Cortex of kidney (tissue), 1 donor: ENCODE measurements at places on chromosomes 13 and 19.

DNA sequence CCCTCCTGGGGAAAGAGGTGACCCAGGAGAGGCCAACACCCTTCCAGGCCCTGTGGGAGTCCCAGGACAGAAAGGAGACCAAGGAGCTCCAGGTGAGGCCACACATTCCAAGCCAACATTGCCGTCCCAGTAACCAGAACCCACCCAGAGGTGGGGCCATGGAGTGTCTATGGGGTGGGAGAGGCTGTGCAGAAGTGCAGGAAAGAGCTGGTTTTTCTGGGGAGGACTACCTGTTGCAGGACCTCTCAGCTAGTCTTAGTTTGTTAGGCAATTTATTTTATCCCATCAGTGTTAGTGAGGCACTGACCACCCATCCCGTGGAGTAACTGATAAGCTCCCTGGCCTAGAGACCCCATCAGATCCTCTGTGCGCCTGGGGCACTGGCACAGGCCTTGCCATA lies 66.1 kb downstream of the RAB20 start:
- DNase-seq: no peak

- no peak for DNase-seq
These were observed 84.0 kb downstream of the LACC1 start for GRCh38 chr13:43963726-43964125.

DNA sequence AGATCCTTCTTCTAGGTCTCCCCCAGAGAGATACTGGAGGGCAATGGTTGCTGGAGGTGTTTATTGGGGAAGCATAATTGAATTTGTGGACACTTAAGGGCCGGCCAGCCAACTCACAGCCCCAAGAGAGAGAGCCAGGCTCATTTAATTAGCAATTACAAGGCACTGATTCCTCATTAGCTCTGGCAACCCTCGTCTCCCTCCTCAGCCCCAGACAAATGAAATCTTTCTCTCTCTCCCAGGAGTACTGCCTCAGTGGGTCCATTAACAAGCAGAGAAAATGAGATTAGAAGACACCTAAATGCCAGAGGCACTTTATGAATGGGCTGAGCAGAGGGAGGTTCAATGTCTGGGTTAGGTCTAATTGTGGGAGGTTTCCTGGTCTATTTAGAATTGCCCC lies 19.0 kb upstream of the FEM1A start:
- DNase-seq: no peak

DNA sequence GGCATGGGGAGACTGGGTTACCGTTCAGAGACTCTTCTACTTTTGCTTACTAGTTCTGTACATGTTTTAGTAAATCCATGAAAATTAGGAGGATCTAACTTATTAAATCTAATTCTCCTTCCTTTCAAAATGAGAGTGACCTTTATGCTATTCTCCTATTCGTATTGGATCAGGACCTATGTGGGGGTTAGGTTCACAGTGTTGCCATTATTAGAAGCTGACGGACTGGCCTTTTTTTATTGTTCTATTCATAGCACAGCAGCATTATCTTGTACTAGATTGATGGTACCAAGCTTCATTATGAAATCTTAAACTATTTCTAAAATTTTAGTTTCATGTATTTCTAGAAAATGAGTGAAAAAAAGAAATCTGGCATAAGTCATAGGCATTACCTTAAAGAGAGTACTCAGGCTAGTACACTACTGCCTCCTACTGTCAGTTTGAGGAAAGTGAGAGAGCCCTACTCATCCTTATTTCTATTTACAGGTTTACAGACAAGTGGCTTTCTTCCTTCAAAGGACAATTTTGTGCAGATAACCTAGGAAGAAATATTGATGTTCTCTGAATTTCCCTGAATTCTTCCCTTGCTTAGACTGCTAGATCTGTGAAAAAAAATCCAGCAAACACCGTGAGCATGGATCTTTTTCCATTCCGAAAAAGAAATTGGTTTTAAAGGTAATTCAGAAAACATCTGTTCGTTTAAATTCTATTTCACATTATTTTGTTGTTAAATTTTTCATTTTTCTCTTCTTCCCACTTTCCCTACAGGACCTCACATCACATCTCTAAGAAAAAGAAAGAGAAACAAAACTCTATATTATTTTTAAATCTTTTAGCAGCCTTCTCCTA lies 485.5 kb downstream of the DIAPH3 start:
- DNase-seq: no peak

- no peak for DNase-seq
These were observed 19.7 kb upstream of the PLPP2 start for GRCh38 chr19:310781-311496.

DNA sequence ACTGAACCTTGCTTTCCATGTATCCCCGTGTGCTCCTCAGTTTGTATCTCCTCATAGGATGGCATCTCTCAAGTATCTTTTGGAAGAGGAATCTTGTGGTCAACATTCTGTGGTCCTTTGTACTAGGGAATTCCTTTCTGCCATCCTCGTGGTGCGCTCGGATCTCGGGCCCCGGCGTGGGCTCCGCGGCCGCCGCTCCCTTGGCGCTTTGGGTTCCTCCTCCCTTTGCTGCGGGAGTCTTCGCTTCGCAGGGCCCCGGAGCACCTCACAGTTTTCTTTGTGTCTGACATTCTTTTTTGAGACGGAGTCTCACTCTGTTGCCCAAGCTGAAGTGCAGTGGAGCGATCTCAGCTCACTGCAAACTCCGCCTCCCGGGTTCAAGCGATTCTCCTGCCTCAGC lies 264.7 kb downstream of the IRS2 start:
- no peak for DNase-seq

GRCh38 chr13:47835470-47836228 lies 165.4 kb downstream of the SUCLA2 start:
- no peak for DNase-seq

- no peak for DNase-seq
These were observed 54.3 kb downstream of the MICU2 start for GRCh38 chr13:21549633-21550032.

DNA sequence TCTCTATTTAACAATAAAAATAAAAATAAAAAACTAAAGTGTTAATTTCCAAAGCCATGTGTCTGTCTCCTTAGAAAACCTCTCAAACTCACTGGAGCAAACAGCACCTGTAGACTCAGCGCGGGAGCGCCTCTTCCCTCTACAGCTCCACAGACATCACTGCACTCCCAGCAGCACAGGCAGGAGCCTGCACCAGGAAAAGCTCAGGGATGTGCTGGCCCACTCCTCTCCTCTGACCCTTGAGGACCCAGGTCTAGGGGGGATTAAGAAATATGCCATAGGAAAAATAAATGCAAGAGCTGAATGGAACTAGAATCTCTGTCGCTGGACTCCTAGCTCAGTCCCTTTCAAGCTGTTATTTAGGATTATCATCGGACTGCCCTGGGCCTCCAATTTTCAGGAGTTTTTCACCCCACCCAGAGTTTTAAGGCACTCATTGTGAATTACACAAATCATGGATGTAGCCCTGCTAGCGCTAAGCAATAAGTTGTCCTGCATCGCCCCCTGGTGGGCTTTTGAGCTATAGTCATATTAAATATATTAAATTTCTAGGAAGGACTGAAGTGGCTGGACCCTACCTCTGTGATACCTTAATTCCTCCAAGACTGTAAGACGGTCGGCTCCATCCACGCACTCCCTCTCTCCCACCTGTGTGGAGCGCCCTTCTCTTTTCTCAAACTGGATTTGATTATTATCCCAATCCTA lies 333.9 kb downstream of the UQCRFS1 start:
- no peak for DNase-seq

DNA sequence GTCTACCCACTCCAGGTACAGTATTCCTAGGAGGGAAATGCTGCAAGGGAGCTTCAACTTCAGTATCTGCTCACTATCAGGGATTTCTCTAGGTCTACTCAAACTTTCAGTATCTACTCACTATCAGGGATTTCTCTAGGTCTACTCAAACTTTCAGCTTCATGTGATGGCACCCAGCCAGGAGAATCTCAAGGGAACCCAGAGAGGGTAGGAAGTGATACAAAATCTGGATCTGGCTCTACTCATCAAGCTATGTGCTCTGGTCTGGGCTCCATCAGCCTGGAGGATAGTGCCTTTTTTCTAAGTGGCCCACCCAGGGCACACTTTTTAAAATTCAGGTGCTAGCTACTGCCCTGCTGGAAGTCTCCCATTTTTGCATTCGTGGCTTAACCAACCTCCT lies 52.3 kb upstream of the FNDC3A start:
- DNase-seq: no peak

DNA sequence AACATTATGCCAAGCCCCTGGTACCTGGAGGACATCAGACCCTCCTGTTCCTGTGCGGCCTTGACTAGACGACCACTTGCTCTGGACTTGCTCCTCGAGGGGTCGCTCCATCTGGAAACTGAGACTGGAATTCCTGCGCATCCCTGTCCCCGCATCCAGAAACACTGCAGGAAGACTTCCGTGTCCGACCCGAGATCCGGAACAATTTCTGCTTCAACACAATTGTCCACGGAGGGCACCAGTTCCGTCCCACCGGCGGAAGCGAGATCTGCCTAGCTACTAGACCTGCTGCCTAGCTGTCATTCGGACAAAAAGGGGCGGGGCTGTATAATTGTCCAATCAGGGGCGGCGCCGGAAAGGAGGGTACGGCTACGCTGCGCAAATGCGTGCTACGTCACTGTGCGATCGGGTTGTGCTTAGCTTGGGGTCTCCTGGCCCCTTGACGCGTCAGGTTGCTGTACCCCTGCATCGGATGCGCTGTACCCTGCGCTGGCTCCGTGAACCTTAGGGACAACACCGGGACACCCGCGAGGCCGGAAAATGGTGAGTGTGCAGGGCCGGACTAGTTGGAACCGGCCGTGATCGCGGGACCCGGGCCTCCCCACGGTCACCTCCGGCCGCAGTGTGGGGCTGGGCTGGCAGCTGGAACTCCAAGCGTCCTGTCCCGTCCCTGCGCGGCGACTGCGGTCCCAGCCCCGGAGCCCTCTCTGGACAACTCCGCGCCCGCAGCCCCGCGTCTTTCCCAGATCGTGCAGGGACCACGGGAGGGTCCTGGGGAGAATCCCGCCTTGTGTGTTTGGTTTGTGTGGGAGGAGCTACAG lies at the start of the genes ZNF490 and ZNF791:
Gene ZNF490, minus strand, starts transcription at position 274 of the 821 bp plus-strand sequence. Its CDS starts 133 bp downstream, at position 141.
Gene ZNF791, plus strand, starts transcription at position 381 of the 821 bp plus-strand sequence. Its CDS starts 160 bp downstream, at position 541.
- peak; percentile 69 for DNase-seq

DNA sequence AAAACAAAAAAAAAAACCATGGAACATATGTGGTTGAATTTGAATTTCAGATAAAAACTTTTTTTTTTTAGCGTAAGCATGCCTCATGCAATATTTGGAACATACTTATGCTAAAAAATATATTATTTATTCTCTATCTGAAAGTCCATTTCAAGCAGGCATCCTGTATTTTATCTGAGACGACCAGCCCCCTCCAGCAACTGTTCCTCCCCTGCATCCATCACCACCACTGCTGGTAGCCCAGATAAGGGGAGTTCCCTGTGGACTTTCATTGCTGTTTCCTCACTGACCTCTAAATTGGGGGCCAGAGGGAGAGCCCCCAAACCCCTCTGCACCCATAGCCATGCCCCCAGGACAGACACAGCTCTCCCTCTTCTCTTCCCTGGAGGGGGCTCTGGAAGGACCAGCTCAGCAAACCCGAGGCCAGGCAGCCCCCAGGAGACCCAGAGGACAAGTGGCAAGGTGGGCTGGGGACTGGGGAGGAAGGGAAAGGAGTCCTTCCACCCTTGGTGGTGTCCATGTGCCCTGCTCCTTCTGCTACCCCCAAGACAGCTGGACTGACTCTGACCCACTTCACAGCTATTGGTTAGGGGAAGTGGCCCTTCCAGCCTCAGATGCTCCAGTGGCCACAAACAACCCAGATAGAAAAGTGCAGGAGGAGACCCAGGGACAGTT lies 6.6 kb upstream of the SIGLEC12 start:
- no peak for DNase-seq

DNA sequence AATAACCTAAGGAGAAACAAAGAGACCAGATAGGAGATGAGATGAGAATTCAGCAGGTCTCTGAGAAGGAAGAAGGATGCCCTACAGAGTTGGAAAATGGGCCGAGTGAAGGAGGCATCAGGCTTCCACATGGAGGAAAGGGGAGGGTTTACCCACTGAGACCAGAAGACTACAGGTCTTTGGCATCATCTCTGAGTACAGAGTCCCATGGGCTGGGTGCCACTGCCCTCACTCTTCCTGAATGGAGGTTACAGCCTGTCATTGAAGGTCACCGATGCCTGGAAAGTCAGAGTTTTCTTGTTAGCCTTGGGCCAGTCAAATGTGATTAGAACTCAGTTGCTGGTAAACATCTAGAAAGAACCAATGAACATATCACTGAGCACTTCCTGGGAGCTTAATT lies 9.9 kb downstream of the ZNF302 start:
- no peak for DNase-seq

- no peak for DNase-seq
These were observed 7.5 kb upstream of the DMWD start for GRCh38 chr19:45800070-45800553.

- DNase-seq: no peak
These were observed 14.6 kb downstream of the GSX1 start for GRCh38 chr13:27806744-27807387.

GRCh38 chr13:93355094-93355493 lies 128.5 kb downstream of the GPC6 start:
- no peak for DNase-seq

DNA sequence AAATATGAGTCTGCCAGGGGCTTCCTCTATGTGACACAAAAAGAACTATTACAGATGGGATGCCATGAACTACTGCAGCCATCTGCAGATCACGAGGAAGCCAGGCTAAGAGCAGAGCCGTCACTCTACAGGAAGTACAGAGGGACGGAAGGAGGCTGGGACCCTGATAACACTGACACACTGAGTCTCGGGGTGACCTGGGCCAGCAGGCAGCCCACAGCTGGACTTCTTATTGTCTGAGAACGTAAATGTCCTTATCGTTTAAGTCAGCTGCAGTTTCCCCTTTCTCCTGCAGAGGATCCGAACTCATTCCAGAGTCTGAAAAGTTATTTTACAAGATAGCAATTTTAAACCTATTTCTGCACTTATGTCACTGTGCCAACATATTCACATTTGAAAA lies 20.7 kb downstream of the PARP4 start:
- DNase-seq: no peak

- no peak for DNase-seq
These were observed 114.5 kb downstream of the KCNRG start for GRCh38 chr13:50129706-50130122.

GRCh38 chr19:41403181-41403970 lies 5.8 kb downstream of the BCKDHA start:
- DNase-seq: no peak

- DNase-seq: no peak
These were observed 25.2 kb downstream of the ANKRD27 start for GRCh38 chr19:32649751-32650150.

DNA sequence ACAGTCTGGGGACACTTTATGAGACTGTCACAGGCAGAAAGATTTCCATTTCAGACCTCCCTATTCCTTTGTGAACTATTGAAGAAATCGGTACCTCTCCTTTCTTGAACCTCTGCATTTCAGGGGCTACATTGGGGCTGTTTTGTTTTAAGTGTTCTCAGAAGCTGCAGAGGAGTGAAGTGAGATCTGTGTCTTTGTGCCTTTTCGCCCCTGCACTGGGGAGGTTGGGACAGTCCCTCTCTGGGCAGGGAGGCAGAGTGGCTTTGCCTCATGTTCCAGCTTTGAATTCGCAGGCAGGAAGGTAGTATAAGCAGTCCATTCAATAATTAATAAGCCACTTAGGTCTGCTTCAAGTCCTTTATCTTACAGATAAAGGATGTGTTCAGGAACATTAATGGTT lies 9.5 kb upstream of the AMER2 start:
- DNase-seq: no peak

GRCh38 chr19:52638601-52639000 lies 446 bp upstream of the ZNF83 start:
- DNase-seq: no peak
